Fibroblast of skin of left quadriceps (primary cell): ENCODE measurements at places on chromosomes 16 and 17.

DNA sequence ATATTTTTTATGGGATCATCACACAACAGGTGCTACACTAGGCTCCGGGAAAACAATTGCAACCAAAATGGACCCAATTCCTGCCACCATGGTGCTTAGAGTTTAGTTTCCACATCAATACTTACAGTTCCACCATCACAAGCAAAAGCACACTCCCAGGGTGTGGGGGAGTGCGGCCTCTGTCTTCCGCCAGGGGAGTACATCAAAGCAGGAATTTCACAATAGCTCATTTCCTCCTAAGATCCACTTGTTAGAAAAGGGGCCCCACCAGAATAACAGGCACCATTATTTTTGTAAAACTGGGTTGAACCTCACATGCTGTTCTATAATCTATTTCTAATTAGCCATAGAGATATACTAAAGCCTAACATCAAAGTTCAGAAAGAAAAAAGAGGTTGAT lies 44.3 kb upstream of the PSMD7 start:
- no peak for DNase-seq

- no peak for DNase-seq
Observed at GRCh38 chr17:50026837-50027171, 29.1 kb upstream of the ITGA3 start.

DNA sequence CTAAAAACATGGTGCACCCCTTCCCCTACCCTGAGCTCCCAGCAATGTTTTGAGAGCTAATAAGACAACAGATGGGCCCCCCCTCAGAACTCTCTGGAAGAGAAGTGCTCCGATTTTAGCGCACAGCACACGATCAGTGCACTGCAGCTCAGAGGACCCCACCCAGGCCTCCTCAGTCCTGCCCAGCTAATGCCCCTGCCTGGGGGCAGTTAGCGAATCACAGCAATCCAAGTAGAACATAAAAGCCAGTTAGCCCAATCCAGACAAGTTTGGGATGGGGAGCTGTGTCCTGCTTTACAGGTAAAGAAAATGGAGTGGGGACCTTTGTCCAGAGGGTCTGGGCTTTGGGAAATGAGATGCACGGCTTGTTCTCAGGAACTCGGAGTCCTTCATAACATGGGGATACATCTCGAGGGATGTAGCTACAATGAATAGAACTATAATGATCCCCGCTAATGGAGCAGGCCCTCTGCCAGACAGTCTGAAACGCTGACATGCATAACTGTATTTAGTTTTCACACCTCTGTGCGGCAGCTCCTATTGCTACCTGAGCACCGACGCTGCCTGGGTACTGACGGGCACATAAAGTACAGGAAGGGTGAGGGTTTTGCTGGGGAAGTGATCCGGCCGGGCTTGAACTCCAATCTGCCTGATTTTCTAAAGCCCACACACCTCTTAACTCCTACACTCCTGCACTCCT lies 29.7 kb upstream of the CDC42EP4 start:
- DNase-seq = no peak

DNA sequence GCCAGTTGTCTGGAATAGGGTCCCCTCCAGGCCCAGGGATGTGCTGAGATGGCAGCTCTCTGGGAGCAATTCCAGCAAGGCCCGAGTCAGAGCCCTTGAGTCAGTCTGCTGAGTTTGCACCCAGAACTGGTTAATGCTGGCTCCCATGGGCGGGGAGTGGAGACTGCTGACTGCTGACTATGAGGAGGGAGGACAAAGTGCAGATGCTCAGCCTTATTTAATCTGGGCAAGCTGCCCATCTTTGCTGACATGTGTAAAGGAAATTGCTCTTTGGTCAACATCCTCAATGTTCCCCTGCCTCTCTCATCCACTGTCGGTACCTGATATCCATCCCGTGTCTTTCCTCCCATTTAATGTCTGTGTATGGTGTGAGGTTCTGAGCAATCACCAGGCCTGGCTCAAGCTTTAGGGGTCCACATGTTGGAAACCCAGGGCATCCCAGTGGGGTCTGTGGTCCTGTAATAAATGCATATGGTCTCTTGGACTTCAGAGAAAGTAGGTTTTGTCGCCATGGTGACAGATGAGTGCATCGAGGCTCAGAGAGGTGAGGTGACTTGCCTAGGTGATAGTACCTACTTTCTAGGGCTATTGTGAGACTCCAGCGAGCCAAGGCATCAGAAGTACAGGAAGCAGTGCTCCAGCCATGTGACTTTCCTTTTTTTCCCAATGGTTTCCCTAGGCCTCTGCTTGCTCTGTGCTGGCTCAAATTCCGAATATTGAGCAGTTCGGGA lies 20.0 kb upstream of the RNF135 start:
- peak; percentile 44 for DNase-seq

DNA sequence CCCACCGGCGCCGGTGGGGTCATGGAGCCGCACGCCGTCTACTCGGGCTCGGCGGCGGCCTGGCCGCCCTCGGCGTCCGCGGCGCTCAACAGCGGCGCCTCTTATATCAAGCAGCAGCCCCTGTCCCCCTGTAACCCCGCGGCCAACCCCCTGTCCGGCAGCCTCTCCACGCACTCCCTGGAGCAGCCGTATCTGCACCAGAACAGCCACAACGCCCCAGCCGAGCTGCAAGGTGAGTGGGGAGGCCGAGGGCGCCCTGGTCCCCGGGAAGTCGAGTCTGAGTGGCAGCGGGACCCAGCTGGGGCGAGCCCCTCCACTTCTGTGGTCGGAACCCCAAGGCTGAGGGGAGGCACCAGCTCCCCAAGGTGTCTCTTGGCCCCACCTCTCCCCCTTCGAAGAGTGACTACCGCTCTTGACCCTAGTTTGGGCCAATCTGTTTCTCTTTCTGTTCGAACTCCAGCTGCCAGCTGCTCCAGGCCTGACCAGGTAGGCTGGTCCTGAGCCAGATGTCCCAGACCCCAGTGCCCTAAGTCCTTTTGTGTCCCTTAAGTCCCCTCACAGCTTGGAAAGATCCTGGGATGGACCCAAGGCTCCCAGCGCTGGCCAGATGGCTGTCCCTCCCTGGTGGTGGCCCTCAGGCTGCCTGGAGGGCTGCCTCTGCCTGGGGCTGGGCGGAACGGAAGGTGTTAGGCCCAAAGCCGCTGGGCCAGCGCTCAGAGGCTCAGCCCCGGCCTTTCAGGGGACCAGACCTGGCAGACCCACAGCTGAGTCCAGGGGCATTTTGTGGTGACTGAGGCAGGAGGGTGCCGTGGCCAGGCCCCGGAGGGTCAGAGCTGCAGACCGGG lies 1.2 kb downstream of the FOXF1 start:
- no peak for DNase-seq

DNA sequence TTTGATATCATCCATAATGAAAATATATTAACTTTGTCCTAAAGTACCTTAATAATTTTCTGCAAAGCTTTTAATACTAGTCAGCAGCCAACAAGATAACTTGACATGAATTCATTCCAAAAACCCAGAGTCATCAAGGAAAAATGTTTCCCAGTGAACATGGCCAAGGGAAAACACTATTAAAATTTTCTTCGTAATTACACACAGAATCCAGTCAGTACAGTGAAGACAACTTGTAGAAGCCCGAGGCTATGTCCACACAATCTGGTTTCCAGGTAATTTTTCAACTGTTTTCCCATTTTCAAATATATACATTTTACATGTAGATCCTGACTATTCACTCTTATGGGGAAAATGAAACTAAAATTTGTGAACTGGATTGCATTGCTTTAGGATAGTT lies 600.9 kb downstream of the CDH8 start:
- DNase-seq = no peak

- DNase-seq = peak; percentile 55
Observed at GRCh38 chr17:48584223-48584741, 5.8 kb downstream of the HOXB3 start.

DNA sequence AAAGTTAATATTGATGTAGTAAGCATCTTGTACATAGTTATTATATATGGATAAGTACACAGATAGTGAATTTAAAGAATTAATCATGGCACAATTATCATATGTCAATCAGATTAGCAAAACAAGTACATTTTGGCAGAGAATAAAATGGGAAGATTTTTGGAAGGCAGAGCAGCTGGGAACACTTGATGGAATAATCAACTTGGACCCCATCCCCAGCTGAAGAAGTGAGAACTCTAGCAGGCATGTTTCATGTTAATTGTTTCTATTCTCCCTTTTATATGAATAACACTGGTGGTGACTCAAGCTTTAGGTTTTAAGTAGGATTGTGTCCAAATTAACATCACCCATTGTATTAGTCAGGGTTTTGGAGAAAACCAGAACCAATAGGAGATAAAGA lies 198.7 kb downstream of the KCNJ2 start:
- no peak for DNase-seq

DNA sequence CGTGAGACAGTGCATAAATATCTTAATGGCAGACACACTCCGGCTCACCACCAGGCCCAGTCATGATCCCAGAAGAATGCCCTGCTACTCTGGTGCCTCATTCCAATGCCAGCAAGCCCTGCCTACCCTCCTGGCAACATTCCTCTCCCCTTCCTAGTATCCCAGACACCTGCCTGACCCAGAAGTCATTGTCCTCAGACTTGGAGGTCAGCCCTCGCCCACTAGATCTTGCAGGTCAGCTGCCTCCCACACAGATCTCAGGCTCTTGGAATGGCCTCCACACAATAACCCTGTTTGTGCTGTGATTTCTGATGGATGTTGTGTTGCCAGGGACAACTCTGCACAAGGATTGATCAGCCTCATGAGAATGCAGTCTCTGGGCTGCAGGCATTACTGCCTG lies 1.8 kb upstream of the TEX2 start:
- no peak for DNase-seq

DNA sequence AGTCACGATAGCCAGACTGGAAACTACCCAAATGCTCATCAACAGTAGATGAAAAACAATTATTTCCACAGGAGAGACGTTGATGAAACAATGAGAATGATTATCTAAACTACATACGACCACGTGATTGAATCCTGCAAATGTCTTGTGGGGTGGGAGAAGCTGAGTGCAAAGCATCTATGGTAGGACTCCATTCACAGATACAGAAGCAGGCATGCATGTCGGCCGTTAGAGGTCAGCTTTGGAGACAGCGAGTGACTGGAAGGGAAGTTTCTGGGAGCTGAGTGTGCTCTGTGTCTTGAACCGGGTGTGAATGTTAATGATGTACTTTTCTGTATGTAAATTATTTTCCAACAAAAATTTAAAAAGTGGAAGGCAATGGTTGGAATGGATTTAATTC lies 71.5 kb upstream of the DNAJA2 start:
- DNase-seq = no peak

- no peak for DNase-seq
Observed at GRCh38 chr16:35733971-35734702, 2274.7 kb downstream of the TP53TG3F start.

DNA sequence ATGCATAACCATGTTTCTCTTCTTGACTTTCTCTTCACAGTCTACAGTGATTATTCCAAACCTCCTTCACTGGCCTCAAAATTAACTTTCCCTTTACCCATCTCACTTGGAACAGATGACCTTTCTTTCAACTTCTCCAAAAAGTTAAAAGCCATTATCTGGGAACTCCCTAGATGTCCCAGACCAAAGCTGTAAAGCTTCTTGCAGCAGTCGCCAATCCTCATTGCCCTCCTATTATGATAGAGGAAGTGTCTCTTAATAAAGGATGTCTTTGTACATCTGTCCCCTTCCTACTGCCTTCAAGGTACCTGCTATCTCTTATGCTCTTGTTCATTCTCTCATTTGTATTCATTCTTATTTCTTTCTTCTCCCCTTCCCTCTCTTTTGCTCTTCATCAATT lies 127.5 kb downstream of the MRTFB start:
- DNase-seq = no peak

GRCh38 chr16:87832741-87833502 lies 36.4 kb downstream of the SLC7A5 start:
- no peak for DNase-seq

DNA sequence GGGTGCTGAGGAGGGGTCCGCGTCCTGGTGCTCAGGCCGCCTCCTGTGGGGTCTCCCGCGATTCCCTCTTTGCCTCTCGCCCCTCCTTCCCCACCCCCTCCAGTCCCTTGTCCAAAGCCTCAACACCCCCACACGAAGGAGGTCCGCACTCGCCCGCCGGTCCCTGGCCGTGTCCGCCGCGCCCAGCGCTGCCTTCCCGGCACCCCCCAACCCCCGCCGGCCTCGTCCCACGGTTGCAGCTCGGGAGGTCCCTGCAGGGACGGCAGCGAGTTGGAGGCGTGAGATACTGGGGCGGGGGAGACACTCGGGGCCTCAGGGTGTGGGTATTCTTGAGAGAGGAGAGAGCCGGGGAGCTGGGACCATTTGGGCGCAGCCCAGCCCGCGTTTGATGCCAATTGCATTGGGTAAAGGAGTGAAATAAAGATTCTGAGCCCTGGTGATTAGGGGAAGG lies 468 bp downstream of the FLYWCH2 start:
- no peak for DNase-seq

DNA sequence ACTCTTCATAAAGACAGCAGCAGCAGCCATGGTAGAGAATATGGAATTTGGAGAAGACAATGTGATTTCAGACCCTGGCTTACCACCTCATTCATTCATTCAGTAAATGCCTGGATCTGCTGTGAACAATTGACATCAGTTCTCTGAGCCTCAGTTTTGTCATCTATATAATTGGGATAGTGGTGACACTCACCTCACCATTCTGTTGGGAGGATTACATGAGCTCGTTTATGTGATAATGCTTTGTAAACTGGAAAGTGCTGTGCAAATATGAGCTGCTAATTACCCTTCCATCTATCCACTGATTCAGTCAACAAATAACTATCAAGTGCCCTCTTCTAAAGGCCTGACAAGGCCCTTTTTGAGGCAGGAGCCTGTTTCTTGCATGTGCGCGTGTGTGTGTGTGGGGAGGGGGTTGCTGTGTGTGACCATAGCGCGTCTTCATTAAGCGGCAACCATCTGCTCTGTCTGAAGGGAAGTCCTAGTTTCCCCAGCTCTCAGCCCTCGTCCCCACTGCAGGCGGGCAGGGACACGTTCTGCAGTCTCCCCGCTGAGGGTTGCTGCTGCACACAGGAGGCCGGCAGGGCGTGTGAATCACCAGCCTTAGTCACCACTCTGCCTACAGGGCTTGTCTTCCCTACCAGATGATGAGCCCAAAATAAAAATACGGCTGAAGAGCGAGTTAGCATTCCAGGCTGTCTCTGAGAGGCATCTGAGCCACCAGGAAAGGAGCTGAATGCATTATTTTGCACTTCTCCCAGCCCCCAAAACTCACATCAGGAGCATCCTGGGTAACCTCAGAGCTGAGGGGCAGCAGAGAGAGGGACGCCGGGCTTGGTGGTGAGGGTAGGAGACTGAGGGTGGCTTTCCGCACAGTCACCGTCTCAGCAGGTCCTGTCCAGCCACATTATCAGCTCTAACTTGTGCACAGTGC lies 19.9 kb downstream of the ARL4D start:
- peak; percentile 77 for DNase-seq
